ENCODE measurements at places on chromosomes 5 and 9.

DNA sequence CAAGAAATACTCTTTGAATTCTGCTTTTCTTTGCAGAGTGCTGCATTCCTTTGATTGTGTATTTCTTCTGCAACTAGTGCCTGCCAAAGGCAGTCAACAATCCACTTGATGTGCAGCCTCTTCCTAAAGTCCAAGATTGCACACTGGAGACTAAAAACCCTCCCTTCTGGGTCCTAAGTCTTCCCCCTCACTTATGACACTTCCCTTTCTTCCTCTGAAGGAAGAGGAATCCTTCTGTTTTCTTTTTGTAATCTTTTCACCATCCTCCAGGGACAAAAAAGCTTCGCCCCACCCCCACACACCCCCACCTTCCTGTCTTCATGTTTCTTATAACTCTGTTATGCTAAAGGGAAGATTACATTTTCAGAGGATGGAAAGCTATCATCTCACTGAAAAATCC lies 39.9 kb downstream of the WDR36 start:
- DNase-seq = no peak

DNA sequence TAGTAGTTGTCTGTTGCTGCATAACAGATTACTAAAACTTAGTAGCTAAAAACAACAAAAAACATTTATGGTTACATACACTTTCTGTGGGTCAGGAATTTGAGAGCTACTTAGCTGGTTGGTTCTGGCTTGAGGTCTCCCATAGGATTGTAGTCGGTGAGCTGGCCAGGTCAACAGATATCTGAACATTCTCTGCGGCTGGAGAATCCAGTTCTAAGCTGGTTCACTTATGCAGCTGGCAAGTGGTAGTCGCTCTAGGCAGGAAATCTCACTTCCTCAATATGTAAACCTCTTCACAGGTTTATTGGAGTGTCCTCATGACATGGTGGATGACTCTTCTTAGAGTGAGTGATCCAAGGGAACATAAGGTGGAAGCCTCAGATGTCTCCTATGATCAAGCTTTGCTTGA lies 65.7 kb upstream of the TNFAIP8 start:
- no peak for DNase-seq

GRCh38 chr5:5044247-5044840 lies 95.8 kb upstream of the ADAMTS16 start:
- no peak for DNase-seq

DNA sequence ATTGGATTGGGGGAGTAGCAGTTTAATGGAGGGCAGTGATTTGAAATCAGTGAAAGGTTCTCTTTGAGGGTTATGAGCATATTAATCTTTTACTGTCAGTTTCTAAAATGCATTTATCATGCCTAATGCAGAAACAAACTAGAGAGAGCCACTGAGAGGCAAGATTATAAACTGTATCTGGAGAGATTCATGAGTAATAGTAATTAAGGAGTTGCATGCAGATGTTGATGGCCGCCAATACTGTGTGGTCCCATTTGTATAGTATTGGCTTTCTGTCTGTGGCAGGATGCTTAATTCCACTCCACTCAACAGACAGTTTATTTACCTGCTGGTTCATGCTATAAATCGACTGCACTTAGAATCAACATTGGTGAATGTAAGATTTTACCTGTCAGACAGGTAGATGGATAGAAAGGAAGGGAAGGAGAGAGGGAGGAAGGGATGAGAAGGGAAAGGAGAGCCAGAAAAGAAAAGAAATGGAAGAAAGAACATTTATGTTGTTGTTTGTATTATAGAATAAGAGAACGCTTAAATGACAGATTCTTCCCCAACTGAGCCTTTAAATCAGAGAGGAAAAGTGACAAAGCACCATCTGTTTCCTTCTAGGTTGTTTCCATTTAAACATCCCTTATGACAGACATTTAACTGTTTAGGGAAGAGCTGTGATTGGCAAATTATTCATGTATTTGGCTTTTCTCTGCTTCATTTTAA lies 146.5 kb downstream of the PAM start:
- DNase-seq = no peak

GRCh38 chr5:139571966-139572365 lies 10.8 kb downstream of the UBE2D2 start:
- no peak for DNase-seq

DNA sequence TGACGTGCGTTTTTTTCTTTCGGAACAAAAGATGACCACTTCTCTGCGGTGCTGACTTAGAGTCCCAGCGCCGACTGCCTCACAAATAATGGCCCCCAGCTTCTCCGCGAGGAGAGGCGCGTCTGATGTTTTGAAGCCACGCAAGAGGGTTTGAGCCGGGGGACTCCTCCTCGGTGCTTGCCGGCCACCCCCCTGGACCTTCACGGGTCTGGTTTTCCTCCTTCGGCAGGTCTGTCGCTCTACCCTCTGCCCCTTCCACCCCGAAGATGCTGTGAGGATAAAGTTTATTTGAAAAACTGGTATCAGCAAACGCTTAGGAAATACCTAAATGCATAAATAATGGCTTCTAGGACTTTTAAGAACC lies 584 bp downstream of the USP20 start:
- no peak for DNase-seq

DNA sequence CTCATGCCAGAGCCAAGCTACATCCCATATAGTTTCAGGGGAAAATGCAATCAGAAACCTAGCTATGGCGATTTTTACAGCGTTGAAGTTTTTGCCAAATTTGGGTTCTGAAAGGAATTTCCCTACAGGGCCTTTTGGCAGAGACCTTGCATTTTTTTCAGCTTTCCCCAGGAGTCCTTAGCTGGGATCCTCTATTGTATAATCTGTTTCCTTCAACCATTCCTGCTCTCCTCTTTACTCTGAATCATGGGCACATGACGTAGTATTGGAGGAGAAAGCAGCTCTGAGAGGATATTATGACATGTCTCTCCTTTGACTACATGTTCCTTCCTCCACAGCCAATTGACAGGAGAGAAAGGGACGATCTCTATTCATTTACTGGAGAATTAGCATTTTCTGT lies 118.5 kb upstream of the ERCC6L2 start:
- no peak for DNase-seq

DNA sequence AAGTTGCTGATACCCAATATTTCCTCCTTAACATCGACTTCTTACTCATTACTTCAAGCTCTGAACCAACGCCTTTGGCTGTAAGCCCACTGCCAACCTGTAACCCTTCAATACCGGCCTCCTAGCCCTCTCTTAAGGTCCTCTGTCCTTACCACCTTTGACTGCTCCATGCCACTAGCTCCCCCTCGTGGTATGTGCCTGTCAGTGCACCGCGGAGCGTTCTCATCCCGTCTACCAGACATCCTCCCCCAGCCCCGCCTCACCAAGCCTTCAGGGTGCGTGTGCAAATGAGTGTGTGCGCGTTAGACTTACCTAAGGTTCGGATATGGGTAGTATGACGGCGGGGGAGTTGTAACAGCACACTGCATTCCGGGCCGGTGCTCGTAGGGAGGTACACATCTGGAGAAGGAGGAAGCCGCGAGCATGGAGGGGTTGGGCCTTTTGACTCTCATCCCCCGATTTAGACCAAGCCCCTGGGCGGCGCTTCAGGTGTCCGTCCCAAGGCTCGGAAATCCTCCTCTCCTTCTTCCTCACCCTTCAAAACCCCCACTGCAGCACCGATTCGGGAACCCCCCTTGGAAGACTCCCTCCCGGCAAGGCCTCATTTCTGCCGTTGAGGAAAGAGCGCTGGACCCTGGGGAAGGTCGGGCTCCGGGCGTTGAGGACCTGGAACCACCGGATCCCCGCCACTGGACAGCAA lies 2.8 kb upstream of the MYORG start:
- peak; percentile 90 for DNase-seq

- DNase-seq = no peak
Measured at GRCh38 chr5:96070622-96071225, 109.1 kb upstream of the ELL2 start.

GRCh38 chr9:133290751-133291302 lies 15.8 kb upstream of the ABO start:
- DNase-seq = no peak

DNA sequence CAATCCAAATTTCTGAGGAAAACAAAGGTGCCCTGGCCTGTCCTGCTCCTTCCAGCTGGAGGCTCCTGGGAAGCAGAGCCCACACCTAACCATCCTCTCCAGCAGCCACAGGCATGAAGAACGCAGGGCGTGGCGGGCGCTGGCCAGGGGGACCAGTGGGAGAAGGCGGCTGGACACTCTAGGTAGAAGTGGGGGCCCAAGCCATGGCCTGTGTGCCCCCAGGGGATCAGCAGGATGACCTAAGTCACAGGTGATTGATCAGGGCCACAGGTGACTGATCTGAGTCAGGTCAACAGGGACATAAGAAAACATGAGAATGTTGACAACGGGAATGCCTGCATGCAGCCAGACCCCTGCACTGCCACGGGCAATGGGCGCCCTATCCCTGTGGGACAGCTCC lies 3.4 kb downstream of the QSOX2 start:
- DNase-seq = no peak

GRCh38 chr5:167361795-167362194 lies 929.6 kb upstream of the WWC1 start:
- no peak for DNase-seq

- no peak for DNase-seq
Measured at GRCh38 chr5:15474143-15474719, 25.7 kb upstream of the FBXL7 start.

GRCh38 chr5:32002755-32003154 lies 171.4 kb downstream of the GOLPH3 start:
- no peak for DNase-seq

DNA sequence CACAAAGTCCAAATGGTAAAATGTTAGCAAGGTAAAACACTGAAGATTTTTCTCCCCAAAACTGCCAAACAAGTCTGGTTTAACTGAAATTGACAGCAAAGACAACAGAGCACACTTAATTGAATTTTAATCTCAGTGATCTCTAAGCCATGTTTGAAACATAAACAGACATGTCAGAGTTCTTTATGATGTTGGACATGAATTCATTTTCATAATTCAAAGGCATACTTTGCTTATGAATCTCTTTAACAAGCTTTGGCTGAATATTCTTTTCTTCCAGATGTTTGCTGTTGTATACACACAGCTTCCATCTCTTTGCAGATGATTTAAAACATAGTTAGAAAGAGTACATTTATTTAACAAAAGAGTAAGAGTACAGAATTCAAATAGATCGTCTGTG lies 509.1 kb downstream of the RAB3C start:
- DNase-seq = no peak

- no peak for DNase-seq
Measured at GRCh38 chr5:32405507-32405906, 39.0 kb downstream of the ZFR start.

- DNase-seq = no peak
Measured at GRCh38 chr9:98707166-98708102, 1.3 kb downstream of the GABBR2 start.

DNA sequence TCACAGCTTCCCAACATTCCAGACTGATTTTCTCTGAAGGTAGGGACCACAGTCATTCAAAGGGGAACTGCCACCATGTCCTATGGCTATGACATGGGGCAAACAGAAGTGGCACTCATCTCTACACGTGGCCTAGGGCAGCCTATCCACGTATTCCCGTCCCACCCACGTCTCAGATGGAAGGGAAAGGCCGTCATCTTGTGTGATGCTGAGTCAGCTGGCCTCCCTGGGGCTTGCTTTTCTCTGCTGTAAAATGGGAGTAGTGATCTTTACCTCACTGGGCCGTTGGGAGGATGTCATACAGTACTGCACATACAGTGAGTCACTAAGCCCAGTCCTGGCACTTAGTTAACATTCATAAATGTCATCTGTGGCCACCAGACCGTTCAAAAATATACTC lies 72.3 kb downstream of the RAPGEF1 start:
- DNase-seq = no peak

- no peak for DNase-seq
Measured at GRCh38 chr5:172364773-172365172, 81.2 kb upstream of the UBTD2 start.

DNA sequence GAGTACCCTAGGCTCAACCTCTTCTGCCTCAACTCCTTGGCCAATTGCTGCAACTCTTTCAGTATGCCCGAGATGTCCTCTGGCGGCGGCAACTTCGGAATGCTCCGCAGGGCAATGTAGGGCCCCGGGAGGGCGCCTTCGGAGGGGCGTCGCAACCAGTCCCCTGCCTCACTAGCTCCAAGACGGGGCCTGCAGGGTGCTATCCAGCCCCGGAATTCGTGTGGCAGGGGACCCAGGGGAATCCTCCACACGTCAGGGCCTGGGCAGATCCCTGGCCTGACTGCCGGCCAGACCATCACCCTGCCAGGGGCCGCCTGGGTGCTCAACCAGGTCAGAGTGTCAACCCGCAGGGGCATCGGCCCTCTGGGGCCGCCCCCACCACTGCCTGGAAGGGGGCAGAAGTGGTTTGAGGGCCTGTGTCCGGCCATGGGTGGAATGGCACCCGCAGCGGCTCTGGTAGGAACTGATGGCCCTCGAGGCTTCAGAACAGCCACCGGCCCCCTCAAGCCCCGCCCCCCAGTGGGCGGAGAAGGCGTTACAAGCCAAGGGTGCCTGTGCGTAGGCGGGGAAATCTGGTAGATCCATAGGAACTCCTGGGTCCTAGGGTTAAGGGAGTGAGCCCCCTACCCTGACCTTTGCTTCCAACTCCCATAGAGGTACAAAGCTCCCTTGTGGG lies at the start of gene POU5F2:
Gene POU5F2 (minus strand): TSS at position 465 of the 676 bp plus-strand sequence. CDS start 37 bp downstream, at position 428.
- DNase-seq = no peak

DNA sequence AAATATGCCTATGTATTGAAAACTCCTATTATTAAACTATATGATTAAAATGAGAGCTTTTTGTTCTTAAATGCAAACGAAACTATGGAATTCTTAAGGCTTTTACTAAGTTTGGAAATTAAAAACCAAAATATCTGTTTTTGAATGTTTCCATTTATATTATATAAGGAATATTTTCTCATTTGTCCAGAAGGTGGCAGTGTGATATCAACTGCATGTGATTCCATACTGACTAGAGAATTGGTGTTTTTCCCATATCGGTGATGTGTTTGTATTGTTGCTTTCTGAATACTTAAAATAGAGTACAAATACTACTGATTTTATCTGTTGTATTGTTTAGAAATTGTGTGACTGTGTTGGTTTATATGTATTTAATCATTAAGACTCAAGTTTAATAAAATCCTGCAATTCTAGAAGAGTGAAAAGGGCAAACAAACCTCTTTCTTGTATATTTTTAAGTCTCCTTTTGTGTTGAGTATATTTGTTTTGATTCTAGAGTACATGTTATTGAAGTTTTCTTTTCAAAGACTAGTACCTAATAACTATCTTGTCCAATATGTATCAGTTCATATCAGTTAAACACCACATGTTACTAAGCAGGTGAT lies 320.8 kb downstream of the CCDC171 start:
- DNase-seq = no peak

DNA sequence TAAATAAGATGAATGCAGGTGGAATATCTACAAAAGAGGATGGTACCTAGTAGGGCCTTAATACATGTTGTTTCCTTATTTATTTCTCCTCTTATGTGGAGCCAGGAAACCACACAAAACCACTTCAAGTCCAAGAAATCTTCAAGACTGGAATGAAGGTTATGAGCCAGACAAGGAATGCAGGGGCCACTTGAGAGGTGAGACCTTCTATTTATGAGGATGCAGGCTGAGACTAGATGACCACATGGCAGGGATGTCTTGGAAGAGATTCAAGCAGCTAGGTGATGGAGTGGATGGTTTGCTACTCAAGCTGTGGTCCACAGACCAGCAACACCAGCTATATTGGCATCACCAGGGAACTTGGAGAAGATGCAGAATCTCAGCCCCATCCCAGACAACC lies 92.2 kb downstream of the TNC start:
- no peak for DNase-seq

Measured in memory B cell (primary cell).